ENCODE measurements at places on chromosomes 6 and 20.

DNA sequence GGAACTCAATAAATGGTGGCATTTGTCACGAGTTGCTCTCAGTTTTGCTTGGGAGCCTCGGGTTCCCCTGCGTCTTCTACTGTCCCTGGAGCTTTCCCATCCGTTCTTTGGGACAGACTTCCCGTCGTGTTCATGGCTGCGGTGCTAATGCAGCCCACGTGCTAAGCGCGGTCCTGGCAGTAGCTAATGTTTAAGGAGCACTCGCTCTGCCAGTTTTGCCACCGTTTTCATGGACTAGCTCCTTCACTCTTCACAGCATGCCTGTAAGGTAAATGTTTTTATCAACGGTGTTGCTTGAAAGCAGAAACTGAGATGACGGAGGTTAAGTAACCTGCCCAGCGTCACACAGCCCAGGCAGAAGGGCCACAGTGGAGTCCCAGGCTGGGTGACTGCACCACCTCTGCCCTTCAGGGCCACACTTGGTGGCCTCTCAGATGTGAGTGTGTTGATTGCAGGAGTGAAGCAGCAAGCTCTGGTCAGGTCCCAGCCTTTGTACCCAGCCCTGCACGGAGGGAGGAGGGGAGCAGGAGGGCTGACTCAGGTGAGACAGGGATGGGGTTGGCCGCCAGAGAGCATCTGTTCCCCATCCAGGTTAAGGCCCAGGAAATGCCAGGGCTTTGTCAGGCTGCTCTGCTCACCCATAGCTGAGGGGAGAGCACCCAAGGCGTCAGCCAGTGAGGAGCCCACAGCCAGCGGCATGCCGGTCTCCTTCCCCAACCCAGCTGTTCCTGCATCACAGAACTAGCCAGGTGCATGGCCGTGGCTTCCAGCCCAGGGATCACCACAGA lies 181.8 kb downstream of the ZMYND8 start:
- DNase-seq = no peak

- DNase-seq = no peak
Observed at GRCh38 chr20:46178891-46179290, 60.8 kb downstream of the CD40 start.

DNA sequence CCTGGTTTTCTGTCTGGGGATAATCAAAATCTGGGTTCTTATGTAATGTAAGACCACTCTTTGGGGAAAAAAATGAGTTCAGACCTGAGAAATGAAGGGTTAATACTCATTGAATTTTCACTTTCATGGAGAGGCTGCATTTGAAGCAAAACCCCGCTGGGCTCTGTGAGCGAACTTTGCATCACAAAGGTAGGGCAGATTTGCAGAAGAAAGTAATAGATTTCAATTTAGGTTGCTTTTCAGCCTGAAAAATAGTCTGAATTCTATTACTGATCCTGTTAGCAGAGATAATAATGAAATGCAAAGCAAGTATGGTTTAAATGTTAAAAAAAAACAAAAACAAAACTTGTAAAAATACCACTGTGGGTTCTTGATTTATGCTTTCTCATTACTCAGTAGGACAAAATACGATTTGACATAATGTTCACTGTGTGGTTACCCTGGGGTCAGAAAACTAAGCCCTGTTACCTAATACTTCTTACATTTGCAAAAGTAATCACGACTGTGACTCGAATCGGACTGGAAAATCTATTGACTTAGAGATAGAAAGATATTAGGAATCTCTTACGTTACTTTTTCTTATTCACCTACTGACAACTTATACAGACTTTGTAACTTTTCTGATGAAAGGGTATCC lies 72.2 kb downstream of the UST start:
- no peak for DNase-seq

GRCh38 chr6:148128014-148128730 lies 214.5 kb upstream of the SASH1 start:
- no peak for DNase-seq

DNA sequence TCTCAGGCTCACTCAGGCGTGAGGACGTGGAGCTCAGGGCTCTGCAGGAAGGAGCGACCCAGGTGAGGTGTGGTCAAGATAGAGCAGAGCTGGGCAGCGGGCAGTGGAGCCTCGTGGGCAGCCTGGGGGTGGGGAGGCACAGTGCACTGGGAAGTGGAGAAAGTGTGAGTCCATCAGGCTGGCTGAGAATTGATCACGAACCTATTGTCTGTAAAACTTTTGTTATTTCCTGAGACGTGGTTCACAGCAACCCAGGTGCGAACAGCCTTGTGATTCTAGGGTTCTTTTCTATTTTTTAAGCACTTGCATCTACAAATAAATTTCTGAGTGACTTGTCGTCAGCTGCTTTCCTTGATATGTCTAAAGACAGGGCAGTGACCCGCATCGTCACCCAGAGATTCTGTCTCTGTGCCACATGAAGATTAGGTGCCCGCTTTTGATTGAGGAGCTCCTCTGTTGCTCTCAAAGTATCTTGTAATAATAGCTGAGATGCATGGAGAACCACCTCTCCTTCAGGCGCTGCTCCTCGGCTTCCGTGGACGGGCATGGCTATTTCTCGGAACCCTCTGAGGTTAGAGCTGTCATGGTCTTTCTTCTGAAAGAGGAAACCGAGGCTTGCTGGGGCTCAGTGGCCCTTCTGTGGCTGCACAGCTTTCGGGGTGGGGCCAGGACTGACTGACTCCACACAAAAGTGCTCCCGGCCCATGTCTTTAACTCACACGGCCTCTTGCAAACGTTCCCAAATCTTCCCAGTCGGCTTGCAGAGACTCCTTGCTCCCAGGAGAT lies 662 bp upstream of the CCR6 start:
- DNase-seq = no peak

- DNase-seq = no peak
Observed at GRCh38 chr20:62307226-62308101, 4.7 kb downstream of the ADRM1 start.

Measured in AML-193 (cell line).